ENCODE measurements at places on chromosomes 2 and 18.

DNA sequence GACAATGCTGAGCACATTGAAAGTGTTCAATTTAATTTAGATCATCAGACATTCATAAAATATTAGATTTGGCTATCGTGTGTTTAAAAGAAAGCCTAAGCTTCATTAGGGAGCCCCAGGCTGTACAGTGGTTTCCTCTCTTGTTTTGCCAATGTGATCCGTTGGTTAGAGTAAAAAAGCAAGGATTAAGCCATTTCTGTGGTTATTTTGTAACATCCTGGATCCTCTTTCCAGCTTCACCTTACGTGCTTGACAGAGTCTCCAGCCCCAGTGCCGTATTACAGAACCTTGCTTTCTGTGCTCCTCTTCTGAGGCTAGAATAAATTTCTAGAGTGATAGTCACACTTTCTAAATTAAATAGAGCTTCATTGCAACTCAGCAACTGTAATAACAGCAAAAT is 289.3 kb upstream of the LINC00305 start:
- DNase-seq = no peak

- no peak for DNase-seq
Observed at GRCh38 chr2:49044350-49045079, 109.8 kb downstream of the FSHR start.

DNA sequence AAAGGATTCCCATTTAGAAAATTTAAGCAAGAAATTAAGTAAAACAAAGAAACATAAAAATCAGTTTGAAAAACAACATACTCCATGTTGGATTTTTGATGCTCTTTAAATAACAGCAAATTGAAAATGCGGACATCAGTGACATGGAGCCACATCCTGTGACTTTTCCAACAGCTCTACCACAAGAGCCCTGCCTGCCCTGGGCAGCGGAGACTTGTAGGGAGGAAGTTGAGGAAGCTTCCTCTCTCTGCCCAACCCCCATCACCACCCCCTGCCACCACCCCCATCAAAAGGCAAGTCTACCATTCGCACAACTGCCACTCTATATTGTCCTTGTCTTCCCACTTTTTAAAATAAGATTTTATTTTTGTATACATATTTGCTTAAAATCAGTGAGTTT is 32.8 kb upstream of the DAPL1 start:
- DNase-seq = no peak

DNA sequence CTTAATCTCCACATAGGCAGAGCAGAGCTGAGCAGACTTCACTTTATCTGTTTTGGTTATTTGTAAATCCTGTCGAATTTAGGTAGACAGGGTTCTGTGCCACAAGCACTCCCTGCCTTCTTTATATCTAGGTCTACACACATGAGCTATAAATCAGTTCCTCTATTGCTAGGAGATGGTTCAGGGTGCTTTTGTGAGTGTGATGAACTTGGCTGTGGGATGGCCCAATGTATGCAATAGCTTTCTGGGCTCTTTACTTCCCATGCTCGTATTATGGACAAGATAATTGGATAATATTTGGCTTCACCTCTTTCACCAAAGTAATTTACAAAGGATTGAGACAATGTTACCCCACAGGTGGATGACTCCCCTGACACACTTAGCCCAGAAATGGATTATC is 72.2 kb downstream of the PLB1 start:
- no peak for DNase-seq

DNA sequence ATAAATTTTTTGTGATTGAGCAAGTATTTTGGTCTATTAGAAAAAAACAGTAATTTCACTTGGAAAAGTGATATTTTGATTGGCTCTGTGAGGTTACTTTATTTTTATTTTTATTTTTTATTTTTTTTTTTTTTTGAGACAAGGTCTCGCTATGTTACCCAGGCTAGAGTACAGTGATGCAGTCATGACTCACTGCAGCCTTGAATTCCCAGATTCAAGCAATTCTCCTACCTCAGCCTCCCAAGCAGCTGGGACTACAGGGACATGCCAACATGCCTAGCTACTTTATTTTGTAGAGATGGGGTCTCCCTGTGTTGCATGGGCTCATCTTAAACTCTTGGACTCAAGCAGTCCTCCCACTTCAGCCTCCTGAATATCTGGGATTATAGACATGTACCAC is 60.9 kb upstream of the MGAT5 start:
- DNase-seq = no peak

DNA sequence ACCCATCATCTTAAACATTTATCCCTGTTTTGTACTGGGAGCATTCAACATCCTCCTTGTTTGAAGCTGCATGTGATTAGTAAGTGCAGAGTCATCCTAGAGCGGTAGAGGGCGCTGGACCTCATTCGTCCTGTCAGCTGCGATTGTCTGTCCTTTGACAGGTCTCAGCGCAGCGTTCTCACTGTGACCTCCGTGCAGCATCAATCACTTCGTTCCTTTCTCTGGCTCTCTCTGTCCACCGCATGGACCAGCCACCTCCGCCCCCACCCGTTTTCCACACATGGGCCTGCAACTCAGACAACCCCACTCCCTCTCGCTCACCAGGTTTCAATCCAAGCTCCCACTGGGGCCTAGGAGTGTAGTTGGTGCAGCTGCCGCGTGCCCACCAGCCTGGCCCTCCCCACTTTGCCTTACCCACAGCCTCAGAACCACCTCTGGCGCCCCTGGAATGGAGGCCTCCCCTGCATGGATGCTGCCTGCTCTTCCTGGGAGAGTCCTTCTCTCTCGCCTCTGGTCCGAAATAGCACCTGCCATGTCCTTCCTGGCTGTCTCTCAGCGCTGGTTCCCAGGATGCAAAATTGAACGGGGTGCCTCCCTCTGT is 90.5 kb downstream of the NDUFA10 start:
- peak; percentile 80 for DNase-seq

GRCh38 chr2:84556190-84556589 is 39.9 kb downstream of the DNAH6 start:
- no peak for DNase-seq

DNA sequence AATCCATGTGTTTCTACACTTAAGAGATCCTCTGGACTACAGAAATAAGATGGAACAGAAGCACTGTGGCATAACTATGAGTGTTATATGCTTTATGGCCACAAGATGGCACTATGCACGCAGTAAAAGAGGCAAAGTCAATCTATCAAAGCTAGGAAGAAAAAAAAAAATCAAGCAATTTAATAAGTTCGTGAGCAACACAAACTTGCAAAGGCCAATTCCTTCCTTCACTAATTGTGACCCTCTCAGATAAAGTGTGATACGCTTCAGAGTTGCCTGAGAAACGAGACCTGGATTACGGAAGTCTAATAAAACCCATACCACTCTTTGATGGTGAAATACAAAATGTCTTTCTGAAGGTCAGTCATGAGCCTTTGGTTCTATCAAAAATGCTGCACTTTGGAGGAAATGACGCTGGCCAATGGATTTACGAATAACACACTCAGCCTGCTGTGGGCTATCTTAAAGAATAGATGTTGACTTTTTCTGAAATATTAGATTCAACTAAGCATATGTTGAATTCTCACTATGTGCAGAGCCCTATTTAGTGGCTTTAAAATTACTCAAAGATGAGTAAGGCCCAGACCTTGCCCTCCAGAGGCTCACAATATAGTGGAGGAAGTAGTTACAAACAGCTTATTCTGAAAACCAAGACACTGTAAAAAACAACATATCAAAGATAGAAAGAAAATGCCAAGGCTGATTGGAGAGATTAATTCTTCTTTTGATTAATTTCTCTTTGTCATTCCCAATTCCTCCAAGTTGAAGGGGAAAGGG is 35.5 kb upstream of the TTR start:
- peak; percentile 47 for DNase-seq

GRCh38 chr18:26764177-26764576 is 101.3 kb downstream of the AQP4 start:
- no peak for DNase-seq

DNA sequence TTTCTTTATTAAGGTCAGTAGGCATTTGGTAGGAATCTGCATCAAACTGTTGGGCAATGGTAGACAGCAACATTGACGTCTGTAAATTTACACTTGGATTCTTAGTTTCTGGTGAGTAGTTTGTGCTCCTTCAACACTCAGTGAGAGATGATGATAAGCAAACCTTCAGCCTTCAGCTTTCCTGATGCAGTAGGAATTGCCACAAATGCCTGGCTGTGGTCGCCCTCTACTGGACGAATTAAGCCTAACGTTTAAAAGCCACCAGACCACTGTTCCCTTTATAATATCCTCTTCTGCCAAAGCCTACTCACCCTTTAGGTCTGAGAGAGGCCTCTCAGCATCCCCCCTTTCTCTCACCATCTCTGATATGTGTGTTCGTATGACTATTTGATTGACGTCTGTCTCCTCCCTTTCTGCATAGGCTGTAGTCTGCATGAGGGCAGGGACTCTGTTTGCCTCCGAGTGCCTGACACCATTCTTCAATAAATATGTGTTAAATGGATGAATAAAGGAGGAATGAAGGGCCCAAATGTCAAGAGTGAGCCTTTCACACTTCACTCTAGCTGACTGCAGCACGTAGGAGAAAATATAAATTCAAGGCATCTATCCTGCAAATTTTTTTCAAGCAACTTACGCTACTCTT is 47.0 kb upstream of the PLEKHM3 start:
- peak; percentile 66 for DNase-seq

DNA sequence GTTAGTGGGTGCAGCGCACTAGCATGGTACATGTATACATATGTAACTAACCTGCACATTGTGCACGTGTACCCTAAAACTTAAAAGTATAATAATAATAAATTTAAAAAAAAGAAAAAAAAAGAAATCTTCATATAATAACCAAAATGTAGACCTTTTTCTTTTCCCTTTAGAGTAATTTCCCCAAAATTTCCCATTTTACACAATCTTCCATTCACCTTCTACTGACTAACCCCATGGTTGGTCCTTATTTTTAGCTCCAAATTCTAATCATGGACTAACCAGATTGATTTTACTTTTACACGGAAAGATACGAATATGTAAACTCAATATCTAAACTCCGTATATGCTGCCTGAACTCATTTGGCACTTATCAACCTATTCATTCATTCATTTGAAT is 7.7 kb downstream of the KCTD18 start:
- no peak for DNase-seq

DNA sequence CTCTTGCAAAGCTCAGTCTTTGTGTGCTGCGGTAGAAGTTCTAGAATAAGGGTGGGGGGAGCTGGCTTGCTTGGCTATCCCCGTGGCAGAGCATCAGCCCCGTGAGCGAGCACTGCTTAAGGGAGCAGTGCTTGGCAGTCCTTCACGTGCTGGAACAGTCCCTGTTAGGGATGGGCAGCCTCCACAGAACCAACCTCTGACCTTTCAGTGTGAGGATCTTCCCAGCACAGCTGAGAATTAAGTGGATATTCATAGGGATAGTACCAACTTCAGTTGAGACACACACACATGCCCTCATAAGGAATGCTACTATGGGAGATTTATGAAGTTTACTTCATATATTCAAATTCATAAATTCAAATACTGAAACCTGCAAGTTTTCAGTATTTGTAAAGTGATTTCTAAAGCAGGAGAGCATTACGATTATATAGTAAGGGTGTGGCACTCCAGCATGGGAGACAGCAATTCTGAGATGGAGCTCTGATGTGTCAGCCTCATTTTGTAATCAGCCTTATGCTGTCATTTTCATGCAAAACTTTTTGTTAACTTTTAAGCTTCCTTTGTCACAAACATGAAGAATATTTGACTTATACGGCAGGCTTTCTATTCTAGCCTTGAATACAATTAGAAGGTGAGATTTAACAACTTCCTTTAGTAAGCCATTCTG is 39.5 kb downstream of the ATP9B start:
- DNase-seq = no peak

- DNase-seq = no peak
Observed at GRCh38 chr2:47833516-47833968, 50.6 kb downstream of the MSH6 start.

GRCh38 chr18:31489311-31489710 is 8.7 kb upstream of the DSG2 start:
- DNase-seq = no peak

DNA sequence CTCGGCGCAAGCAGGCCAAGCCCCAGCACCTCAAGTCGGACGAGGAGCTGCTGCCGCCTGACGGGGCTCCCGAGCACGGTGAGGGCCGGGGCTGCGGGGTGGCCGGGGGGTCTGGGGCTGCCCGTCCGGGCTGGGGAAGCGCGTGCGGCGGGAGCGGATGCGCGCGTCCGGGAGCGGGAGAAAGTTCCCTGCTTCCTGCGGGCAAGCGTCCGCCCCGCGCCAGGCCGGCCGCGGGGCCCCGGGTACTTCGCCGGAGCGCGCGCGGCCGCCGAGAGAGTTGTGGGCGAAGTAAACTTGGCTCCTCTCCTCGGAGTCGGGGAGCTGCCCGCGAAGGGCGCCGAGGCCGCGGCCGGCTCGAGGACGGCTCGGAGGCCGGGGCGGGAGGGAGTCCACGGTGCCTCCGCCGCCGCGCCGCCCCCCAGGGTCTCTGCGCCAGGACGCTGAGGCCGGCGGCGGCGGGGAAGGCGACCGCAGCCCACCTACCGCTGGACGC is 707 bp downstream of the SALL3 start:
- DNase-seq = no peak

GRCh38 chr2:46876741-46877384 is 38.7 kb downstream of the MCFD2 start:
- DNase-seq = no peak

GRCh38 chr2:84959095-84959565 is 11.8 kb upstream of the KCMF1 start:
- no peak for DNase-seq

- peak; percentile 87 for DNase-seq
Observed at GRCh38 chr2:8303322-8303832, 378.5 kb upstream of the ID2 start.

DNA sequence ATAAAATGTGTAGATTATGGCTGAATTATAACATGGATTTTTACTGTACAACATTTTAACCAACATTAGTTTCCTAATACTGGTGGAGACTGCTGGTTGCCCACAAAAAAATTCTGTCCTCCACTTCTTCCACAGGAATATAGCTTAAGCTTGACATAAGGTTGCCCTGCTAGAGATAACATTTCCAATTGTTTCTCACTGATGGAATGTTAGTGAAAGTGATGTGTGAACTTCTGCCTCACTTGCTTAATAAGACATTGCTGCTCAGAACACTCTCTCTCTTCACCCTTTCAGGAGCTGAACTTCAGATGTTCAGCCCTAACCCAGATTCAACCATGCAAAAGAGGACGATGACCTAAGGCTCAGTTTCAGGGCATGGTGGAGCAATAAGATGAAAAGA is 2.7 kb upstream of the SGPP2 start:
- DNase-seq = no peak

- no peak for DNase-seq
Observed at GRCh38 chr2:233798335-233799086, 20.4 kb downstream of the MROH2A start.

GRCh38 chr18:25434745-25435144 is 82.8 kb upstream of the ZNF521 start:
- no peak for DNase-seq

DNA sequence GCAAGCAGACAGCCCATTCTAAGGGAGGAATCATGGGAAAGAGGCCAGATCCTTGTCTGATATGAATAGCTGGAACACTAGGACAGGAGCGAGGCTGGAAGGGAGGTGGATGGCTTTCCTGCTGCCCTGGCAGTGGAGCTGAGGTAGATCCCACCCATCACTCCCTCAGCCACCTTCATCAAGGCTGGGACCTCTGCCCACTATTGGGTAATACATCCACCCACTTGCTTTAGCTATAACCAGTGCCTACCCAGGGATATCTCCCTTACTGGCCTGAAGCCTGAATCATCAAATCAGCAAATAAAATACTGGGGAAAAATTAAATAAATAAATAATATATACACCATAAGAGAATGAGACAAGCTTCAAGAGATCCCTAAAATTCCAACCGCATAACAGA is 183.2 kb upstream of the KYNU start:
- DNase-seq = no peak

GRCh38 chr2:98867539-98868309 is 68.3 kb downstream of the CRACDL start:
- no peak for DNase-seq

- no peak for DNase-seq
Observed at GRCh38 chr2:151790689-151791088, 37.5 kb downstream of the ARL5A start.

Data from activated naive CD4-positive, alpha-beta T cell treated with anti-CD3 and anti-CD28 coated beads, Interleukin-2, amount 10 ng/mL, durations not matched to agents 7 days and 5 days (primary cell).